ENCODE measurements at places on chromosomes 6 and 20. TPM values are rescaled to one million over a fixed set of nuclear protein-coding genes. Genes with fewer than 3 reads are reported as not detected.
A peak's percentile ranks its signal among the peaks of the same experiment; 100 is the strongest.

PAX1 gene
- 0.14 TPM for polyA plus RNA-seq

EEF1A2 gene
- polyA plus RNA-seq: 2.5 TPM

HMGN4 gene
- 87.6 TPM for polyA plus RNA-seq

DNA sequence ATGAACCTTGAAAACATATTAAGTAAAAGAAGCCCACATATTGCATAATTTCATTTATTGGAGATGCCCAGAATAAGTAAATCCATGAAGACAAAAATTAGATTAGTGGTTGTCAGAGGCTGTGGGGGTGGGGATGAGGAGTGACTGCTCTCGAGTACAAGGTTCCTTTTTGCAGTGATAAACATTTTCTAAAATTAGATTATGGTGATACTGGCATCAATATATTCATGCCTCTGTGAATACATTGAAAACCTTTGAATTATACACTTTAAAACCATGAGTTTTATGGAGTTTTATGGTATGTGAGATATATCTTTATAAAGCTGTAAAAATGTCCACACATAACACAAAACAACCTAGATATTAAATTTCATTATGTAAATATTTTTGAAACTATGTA, 75.7 kb upstream of the SLC2A12 start:
- no peak for DNase-seq

DNA sequence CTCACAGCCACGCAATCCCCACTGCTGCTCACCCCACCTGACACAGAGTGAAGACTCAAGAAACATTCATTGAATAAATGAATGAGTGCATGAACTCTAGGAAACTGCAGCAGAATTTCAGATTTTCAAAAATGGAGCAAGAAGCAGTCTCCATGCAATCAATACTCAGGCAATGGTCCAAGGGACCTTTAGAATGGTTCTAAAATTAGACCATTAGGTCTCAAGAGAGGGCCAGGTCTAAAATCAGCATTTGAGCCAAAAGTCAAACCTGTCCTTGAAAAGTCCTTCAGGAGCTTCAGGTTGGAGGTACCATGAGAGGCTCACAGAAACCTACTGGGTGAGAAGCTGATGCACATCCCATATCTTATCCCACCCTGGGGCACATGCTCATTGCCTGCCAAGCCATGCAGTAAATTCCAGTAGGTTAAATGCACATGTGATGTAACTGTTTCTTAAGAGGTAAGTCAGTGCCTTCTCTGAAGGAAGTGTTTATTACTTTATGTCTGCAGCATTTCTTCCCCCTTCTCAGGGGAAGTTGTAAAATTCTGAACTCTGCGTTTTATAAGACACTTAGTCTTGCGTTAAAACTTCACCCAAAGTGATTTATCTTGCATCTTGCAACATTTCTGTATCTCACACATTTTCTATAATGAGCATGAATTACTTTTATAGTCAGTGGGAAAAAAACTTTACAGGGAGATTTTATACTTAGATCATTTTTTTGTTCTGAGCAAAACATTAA, 126.6 kb downstream of the ADAT2 start:
- DNase-seq: peak; percentile 8

DNA sequence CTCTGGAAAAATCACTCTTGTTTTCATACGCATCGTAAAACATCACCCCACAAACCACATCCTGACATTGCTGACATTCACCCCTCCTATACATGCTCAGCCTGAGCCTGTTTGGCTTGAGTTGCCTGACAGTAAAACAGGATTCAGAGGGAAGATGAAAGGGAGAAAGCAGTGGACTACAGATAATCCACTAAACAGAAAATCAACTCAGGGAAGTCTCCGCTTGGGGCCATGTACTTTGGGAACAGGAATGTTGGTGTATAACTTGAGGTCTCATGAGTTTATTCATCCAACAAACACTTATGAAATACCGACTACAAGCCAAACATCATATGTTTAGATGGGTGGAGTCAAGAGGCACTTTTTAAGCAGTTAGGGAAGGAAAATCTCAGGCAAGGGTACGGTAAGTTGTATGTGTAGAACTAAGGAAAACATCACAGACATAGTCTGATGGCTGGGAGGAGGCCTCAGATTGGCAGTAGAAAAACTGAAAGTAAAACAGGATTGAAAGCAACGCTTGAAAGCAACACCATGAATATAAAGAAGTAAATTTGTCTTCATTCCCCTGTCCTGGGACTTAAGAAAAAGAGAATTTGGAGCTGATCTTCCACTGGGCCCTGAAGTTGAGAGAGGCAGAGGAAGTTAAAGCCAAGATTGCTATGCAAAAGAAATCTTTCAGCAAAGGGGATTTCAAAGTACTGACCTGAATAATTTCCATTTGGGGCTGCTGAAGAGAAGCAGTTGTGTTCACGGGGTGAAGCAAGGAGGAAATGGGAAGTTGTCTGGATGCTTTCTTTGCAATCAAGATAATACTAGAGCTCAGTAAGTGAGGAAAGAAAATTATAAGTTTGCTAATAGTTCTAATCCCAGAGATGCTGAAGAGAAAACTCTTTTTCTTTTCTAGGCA, 28.8 kb downstream of the PDE7B start:
- no peak for DNase-seq

DNA sequence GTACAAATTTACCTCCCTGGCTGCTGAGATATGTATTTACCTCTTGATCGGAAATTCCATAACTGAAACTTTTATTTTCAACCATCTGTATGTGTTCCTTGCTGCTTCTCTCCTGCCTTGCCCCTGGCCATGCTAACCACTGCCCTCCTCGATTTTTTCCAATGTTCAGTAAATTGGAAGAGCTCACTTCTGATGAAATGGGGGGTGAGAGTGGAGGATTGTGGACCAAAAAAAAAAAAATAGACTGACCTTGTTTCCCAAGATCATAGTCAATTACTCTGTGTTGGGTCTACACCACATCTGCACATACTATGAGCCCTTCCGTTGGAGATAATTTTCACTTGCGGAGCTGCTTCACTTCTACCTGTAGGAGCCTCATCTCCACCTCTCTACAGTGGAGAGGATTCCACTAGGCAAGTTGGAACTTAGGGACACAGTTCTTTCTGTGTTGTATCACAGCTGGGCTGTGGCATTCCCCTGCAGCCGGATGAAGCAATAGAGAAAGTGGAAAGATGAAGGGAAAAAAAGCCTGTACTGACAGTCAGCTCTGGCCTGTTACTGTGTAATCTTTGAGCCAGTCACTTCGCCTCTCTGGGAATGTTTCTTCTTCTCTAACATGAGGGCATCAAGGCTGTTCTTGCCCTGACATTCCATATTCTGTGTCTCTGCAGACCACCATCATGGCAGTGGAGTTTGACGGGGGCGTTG, 1.6 kb downstream of the PSMB9 start:
- DNase-seq: no peak

All from left renal pelvis (tissue), 4 donors.